Stimulated activated CD4-positive, alpha-beta T cell treated with anti-CD3 and anti-CD28 coated beads, Interleukin-12 subunit alpha, Interleukin-12 subunit beta, amount 100 ng/mL, for 4 hours (primary cell): ENCODE measurements at places on chromosomes 1 and 21.

GRCh38 chr1:172616195-172616594, 42.7 kb upstream of the FASLG start:
- DNase-seq = no peak

DNA sequence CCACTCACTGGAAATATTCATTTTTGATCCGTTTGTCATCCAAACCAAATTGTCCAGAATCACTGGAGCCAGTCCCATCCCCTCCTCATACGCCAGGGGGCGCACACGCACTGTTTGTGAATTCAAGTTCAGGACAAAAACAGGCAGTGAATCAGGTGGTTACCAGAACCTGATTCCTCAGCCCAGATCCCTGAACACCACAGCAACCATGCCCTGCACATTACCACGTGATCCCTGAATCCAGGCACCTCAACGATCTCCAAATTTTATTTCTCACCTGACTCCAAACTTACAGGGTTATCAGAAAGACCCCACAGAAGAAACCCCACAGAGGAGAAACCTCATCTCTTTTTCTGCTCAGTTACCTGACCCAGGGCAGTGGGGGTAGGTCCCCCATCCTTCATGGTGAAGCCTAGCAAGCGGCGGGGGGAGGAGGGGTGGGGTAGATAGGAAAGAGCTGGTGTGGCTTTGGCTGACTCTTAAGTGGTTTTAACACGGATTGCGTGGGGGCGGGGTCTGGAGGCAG, 1.4 kb upstream of the PTPRF start:
- DNase-seq = peak; percentile 79

DNA sequence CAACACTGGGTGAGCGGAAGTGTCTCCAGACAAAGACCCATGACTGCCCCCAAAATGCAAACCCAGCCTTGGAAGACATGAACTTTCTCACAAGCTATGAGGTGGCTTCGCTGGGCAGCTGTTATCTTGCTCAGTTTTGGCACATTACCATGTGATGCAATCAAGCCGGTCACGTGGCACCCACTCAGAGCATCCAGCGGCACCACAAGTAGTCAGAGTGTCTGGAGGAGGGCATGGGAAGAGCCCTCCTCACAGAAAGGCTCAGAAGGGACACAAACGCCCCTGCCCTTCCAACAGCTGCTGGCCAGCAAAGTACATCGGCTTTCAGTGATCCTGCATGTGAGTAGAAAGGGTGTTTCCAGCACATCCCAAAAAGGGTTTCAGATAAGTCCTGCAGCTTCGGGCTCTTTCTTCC, 145.5 kb upstream of the IRF2BP2 start:
- no peak for DNase-seq

DNA sequence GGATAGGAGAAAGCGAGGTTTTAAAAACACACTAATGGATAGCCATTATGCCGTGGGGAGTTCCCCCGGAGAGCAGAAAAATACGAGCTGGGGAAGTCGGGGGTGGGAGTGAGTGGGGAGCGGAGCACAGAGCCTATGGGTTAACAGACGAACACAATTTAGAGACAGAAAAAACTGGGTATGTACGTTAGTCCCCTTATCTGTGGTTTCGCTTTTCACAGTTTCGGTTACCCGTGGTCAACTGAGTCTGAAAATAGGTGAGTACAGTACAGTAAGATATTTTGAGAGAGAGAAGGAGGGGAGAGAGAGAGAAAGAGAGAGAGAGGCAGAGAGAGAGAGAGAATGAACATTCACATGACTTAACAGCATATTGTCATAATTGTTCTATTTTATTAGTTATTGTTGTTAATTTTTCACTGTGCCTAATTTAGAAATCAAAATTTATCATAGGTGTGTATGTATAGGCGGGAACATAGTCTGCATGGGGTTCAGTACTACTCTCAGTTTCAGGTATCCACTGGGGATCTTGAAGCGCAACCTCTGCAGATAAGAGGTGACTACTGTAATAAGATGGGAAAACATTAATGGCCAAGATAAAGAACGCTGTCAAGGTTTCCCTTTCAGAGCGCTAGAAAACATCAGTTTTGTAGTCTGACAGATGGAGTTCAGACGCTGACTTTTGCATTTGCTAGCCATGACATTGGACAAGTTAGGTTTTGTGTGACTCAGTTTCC, 125.6 kb upstream of the LMO4 start:
- no peak for DNase-seq

- no peak for DNase-seq
These were observed 11.8 kb downstream of the BATF3 start for GRCh38 chr1:212687811-212688210.

DNA sequence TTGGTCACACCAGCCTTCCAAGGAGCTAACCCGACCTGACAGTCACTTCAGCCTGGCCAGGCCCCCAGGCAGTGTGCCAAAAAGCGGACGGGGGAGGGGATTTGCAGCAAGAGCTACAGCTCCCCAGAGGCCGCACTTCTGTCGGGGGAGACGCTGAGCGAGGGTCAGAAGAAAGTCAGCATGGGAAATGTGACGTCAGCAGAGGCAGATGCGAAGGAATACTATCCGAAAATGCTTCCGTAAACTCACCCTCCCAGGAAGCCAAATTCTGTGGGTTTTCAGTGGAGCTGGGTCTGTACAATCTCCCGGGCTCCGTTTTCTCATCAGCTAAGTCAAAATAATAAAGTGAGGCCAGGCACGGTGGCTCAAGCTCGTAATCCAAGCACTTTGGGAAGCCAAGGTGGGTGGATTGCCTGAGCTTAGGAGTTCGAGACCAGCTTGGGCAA, 28.5 kb upstream of the ECE1 start:
- DNase-seq = no peak

- no peak for DNase-seq
These were observed 4.9 kb downstream of the MTHFR start for GRCh38 chr1:11800756-11801433.

DNA sequence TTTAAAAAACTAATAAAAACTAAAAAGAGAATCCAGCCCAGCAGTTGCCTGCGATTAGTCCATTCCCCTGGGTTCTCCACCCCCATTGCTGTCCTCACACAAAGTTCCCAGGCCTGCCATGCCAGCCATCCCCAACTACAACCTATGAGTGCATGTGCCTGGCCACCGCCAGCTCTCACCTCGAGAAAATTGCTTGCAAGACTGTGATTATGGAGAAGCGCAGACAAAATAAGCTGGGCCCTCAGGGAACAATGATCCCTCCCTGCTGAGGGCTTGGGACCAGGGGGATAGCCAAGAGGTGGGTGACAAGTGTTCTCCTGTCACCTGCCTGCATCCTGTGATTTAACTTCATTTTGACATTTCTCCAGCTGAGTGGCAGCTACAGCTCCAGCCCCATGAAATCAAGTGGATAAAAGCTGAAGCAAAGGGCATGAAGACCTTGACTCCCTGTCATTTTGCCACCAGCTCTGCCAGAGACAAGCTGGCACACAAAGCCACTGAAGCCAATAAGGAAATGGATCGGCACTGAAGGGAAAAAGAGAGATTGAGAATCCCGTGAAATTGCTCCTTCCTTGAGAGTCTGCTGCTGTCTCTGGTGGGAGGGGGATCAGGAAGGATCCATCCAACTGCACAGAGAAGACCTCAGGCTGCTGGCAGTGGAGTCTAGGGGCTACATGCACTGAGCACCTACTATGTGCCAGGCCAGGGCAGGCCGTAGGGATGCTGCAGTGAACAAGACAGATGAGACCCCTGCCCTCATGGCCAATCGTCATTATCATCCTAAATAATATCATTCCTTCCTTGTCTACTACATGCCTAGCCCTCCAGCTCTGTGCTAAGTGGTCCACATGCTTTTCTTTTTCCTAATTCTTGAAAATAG, 40.7 kb downstream of the MATN1 start:
- DNase-seq = no peak

GRCh38 chr1:226892524-226892875, 22.1 kb downstream of the PSEN2 start:
- DNase-seq = no peak

DNA sequence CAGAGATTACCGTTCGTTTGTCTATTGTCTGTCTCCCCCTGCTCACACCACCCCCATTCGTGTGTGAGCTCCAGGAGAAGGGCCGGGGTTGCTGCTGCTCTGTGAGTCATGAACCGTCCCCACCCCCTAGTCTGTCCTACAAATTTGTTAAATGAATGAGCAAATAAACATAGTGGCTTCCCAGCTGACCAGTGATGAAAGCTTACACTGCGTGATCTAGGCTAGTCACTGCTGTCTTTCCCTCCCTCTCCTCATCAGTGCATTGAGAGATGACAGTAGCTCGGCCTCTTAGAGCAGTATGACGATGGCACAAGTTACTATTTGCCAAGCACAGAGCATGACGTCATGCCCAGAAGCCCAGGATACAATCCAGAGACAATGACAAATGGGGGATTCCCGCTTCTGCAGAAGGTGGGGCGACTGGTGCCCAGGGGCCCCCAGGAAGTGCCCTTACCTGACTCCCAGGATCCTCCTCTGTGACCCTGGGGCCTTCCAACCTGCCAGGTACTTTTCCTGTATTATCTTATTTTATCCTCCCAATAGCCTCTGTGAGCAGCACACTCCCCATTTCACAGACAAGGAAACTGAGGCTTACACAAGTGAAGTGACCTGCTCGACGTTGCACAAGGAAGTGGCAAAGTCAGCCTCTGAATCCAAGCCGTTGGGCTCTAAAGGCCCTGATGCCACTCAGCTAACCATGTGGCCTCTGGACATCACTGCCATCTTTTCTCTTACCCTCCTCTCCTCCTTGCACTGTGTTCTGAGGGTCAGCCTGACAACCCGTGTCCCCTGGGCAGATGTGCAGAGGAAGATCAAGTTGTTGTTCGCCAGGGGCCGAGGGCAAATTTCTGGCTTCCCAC, 8.6 kb upstream of the EPHA2 start:
- DNase-seq = no peak

GRCh38 chr1:55951291-55951690, 628.1 kb downstream of the PLPP3 start:
- no peak for DNase-seq

GRCh38 chr1:44822981-44823451, 14.7 kb downstream of the BTBD19 start:
- DNase-seq = no peak

DNA sequence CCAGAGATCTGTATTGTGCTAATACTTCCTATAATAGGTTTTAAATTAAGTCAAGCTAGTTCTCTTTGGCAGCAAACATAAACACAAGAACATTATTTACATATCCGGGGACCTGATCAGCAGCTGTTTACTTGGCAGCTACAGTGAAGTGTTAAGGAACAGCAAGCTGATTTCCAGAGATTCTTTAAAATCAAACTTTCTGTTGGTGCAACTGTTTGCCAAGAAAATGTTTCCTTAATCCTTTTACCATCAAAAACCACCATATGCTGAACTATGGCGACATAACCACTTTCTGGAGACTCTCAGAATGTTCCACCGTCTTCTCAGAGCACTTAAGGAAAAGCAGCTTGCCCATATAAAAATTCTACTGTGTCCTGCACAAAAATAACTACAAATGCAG, 107.0 kb upstream of the KRTAP19-8 start:
- no peak for DNase-seq
